ENCODE measurements at places on chromosomes 2 and 18.

GRCh38 chr2:2188941-2189340 lies 142.1 kb downstream of the MYT1L start:
- no peak for DNase-seq

- DNase-seq: no peak
These were observed 91.1 kb upstream of the ARHGAP28 start for GRCh38 chr18:6638447-6638846.

DNA sequence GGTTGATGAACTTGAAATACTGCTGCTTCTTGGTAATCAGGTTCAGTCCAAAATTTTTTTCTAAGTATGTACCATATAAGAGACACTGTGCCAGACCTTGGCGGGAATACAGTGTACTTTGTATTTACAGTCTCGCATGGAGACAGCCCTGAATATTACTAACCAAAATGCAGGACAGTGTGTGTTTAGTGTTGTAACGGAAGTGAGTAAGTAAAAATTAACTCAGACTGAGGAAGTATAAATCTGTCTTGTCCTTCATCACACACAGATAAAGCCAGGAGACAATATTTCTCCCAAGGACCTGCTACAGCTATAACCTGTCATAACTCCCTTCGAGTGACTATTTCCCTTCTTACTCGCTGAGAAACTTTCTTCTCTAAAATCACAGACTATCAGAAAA lies 76.9 kb downstream of the ACTR3 start:
- DNase-seq: no peak

DNA sequence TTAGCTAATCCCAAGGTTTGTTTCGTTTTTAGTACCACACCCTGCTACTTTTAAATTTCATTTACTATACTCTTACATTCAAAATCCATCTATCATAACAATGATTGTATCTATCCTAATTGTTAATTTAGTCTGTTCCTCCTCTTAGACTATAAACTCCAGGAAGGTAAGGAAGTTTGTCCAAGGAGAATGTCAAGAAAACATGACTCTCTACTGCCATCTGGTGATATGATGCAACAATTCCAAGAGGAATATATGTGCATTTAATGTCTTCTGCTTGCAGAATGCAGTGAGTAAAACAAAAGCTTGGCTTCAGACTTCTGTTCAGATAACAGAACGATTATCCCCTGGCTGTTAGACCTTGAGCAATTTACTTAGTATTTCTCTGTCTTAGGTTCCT lies 1267.1 kb downstream of the LRP1B start:
- DNase-seq: no peak

DNA sequence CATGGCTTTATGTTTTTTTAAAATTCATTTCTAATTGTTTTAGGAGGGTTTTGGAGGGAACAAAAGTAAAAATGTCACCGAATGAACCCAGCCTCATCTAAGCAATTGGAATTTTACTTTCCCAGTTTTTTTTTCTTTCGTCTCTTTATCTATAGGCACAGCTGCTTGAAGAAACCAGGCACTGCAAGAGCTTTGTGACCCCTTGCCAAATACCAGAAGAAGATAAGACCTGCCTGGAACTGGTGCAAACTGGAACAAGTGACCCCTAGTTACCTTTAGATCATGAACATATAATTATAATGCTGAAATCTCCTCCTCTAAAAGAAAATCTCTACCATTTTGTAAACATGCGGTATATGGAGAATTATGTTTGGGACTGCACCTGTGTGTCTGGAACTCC lies 100.9 kb downstream of the TSN start:
- DNase-seq: no peak

DNA sequence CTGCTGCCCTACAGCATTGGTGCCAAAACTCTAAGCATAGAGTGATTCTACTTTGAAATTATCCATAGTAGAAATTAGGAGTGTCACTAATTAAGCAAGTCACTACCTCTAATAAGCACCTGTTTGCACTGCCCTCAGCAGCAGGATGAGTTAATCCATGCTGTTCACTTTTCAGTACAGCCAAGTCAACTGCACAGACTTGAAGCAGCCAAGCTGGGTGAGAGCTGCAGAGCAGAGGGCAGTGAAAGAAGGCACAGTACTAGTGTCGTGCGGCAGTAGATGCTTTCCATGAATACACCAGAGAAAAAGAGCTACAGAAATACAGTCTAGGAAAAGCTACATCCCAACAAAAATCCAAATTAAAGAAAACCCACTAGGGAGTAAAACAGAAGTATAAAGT lies 98.6 kb downstream of the RAPH1 start:
- DNase-seq: no peak

GRCh38 chr2:45627911-45628310 lies 16.8 kb upstream of the SRBD1 start:
- DNase-seq: no peak

DNA sequence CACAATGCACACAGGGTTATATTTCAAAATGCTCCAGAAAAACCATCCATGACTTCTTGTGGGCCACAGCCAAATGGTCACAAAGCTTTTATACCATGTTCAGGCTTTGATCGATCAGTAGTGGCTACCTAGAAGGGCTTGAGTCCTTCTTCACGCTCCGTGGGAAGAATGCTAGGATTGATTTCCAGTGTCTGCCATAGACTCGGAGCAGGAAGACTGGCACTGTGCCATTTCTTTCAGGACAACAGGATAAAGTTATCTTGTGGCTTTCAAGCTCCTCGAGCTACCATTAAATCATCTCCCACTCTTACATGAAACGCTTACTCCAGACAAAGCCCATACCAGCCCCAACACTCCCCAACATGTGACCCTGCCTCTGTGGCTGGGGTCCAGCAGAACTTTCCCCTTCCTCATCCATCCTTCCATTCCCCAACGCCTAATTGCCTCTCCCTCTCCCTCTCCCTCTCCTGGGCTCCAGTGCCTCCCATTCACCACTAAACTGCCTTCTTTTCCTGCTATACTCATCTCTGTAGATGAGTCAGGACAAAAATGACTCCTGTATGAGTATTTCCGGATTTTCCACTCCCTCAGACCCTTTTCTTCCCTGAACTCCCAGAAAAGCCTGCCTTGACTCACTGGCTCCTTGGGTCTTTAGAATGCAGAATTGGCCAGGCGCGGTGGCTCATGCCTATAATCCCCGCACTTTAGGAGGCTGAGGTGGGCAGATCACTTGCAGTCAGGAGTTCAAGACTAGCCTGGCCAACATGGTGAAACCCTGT lies 40.9 kb downstream of the ADD2 start:
- DNase-seq: no peak

GRCh38 chr2:233643128-233643527 lies 6.9 kb downstream of the UGT1A10 start:
- no peak for DNase-seq

DNA sequence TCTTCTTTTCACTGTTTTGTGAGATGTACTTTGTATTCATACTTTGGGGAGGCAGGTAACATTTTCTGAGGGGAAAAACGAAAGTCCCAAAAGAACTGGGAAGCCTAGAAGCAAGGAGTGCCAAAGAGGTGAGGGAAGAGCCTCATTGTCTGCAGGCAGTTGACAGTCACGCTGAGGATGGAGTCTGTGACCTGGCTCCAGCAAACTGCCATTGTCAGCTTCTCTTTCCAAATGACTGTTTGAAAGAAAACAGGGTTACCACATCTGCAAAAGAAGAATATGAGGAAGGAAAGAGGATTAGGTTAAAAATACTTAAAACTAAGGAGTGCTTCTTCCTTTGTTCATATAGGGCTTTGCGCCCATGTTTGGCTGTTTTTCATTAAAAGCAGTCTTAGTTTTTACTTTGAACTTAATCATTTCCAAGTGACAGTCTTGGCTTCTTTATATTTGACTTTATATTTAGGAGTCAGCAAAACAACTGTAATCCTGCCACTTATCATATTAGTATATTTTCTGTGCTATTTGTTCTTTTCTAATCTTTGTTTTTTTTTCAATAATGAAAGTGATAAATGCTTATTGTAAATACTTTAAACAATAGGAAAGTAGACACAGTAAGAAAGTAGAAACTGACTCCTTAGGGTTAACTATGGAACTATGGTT lies 35.0 kb downstream of the CERS6 start:
- DNase-seq: no peak

- no peak for DNase-seq
These were observed 58.3 kb upstream of the RAPGEF4 start for GRCh38 chr2:172677363-172677762.

- no peak for DNase-seq
These were observed 86.1 kb downstream of the ACVR1 start for GRCh38 chr2:157789933-157790511.

DNA sequence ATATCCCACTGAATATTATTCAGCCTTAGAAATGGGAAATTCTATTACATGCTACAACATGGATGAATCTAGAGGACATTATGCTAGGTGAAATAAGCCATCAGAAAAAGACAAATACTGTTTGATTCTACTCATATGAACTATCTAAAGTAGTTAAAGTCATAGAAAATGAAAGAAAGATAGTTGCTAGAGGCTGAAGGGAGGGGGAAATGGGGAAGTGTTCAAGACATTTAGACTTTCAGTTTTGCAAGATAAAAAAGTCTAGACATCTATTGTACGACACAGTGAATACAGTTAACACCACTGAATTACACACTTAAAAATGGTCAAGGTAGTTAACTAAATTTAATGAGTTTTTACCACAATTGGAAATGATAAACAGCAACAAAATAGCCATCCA lies 835.9 kb upstream of the CHAC2 start:
- DNase-seq: no peak

DNA sequence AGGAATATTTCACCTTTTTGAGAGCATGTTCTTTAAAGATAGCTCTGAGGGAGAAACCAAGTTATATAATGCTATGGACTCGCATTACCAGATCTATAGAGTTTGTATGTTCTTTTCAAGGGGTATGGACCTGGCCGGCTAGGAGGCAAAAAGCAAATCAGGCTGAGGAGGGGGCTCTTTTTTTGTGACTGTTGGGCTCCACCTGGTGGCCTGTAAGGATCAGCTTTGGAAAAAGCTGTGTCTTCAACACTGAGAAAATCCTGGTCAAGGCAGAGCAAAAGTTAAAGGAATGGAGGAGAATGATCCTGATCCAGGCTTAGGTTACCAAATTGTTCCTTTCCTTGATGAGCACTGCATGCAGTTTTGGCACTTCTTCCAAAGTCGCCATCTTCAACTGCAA lies 180.5 kb downstream of the DIS3L2 start:
- DNase-seq: no peak

DNA sequence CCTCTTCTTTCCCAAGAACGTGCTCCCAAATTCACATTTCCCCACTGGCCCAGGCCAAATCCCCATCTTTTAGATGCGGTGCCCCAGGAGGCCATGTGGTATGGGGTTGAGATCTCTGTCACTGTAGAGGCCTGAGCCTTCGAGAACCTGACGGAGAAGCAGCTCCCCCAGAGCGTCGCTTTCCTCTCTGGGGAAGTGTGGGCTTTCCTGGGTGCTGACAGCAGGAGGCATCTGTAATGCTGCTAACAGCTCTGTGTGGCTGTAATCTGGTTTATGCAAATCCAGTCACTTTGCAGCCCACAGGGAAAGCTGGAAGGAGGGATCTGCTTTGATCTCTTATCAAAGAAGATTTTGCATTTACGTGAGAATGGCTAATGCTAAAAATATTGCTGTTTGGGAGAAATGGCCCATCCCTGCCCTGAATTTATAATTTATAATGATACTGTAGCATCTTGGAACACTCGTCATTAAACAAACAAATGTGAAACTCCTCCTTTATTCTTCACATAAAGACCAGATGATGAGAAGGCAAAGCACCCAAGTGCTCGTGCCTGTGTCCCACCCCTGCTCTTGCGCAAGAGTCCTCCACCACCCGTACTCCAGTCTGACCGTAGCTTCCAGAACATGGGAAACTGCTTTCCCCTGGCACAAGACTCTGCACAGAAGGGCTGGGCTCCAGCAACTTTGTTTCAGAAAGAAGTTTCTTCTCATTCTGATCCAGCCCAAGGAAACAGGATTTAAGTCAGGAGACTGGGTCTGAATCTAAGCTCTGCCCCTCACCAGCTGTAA lies 109.9 kb upstream of the EPC2 start:
- DNase-seq: no peak

DNA sequence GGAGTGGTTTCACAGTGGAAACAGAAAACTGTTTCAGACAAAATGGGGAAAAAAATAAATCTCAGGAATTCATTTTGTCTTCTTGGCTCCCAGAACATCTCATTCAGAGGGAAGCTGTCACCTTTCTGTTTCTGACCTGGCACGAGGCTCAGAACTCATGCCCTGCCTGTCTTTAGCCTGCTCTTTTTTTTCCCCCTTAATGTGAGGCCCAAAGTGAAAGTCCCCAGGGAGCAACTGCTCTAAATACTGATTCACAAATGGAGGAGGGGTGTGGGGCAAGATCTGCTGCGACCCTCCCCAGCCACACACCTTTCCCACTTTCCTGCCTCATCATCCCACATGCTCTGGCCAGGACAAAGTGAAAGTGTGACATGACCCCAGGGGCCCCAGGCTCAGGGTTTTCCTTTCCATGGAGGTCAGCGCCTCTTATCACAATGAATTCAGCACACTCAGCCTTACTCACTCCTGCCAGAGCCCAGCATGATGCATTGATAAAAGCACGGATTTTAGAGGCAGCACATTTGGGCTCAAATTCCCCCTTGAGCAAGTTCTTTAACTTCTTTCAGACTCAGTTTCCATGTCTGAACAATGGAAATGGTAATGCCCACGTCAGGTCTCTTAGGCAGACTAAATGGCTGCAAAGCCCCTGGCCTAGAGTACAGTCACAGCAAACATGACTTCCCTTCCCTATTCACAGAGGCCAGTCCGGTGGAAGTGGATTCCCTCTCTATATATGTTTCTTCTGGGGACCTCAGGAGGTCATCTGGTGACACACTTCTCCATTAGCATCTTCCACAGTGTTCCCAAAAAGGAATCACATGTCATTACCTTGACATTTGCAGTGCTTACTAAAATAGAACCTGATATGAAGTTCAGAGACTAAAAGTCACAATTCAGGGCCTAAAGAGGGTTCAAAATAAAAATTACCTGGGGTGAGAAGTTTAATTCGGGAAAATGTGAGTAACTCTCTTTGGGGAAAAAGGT lies 55.3 kb upstream of the TMEM163 start:
- no peak for DNase-seq

GRCh38 chr2:150127346-150127990 lies 360.0 kb downstream of the RND3 start:
- no peak for DNase-seq

- DNase-seq: no peak
These were observed 12.3 kb upstream of the ASNSD1 start for GRCh38 chr2:189648846-189649509.

DNA sequence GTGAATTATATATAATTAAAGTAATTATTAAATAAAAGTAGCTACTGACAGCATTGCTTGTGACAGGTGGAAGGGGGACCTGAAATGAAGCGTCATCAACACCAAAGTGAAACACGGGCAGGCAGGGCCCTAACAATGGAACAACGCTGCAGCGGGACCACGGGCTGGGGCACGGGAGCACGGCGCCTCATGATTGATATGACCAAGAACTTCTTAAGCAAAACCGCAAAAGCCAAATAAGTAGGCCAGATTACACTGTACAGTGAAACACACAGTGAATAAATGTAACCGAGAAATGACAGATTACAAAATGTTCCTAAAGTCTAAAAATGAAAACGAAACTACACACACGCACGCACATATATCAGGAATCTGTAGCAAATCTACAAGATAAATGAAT lies 81.4 kb downstream of the SNTG2 start:
- DNase-seq: no peak
